ENCODE measurements at places on chromosomes 7 and 10. TPM values are rescaled to one million over a fixed set of nuclear protein-coding genes. Genes with fewer than 3 reads are reported as not detected.
A peak's percentile ranks its signal among the peaks of the same experiment; 100 is the strongest.

Gene C10orf62
- not detected for total RNA-seq

Gene IKZF1
- total RNA-seq = 108 TPM

Gene AFAP1L2
- 9.1 TPM for total RNA-seq

Gene FAM25G
- total RNA-seq = not detected

Gene TAC1
- total RNA-seq = not detected

Gene MACROH2A2
- total RNA-seq = 11.0 TPM

Gene DNA2
- 6.3 TPM for total RNA-seq

Gene HTR5A
- not detected for total RNA-seq

Gene TLX1
- total RNA-seq = 4.8 TPM

Gene ATOH7
- total RNA-seq = not detected

Gene MACC1
- 69.0 TPM for total RNA-seq

DNA sequence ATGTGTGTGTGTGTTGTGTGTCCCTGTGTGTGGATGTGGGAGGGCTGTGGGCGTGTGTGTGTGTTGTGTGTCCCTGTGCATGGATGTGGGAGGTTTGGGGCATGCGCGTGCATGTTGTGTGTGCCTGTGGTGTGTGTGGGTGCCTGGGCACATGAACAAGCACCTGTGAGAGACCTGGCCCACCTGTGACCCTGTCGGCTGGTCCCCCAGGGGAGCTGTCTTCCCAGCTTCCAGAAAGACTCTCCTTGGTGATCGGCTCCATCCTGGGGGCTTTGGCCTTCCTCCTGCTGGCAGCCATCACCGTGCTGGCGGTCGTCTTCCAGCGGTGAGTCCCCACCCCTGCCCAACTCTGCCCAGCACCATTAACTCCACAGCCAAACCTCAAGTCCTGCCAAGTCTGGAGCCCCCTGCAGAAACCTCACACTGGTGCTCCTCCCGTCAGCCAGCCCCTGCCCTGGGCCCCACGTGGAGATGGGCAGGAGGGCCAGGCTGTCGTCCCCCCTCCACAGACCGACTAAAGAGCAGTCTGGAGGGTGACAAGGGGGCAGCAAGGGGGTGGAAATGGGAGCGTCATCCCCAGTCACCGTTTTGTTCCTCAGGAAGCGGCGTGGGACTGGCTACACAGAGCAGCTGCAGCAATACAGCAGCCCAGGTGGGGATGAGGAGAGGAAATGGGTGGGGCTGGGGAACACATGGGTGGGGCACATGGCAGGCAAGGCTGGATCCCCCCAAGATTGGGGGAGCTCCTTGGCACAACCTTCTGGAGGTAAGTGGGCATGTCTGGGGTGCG lies 12.7 kb downstream of the EPHB6 start:
- H3K27me3 ChIP-seq = no peaks in the 10 kb centered on the region
- H3K4me3 ChIP-seq = no peak overlapping the region
- H3K27ac ChIP-seq = no peak overlapping the region
- H3K4me1 ChIP-seq = no peaks in the 10 kb centered on the region

GRCh38 chr7:135718794-135719437 lies 9.1 kb downstream of the SLC13A4 start:
- H3K4me1 ChIP-seq = no peaks in the 10 kb centered on the region
- peak; percentile 26 for DNase-seq
- H3K27ac ChIP-seq = no peak overlapping the region
- H3K36me3 ChIP-seq = no peaks in the 10 kb centered on the region

- H3K4me1 ChIP-seq = no peaks in the 10 kb centered on the region
- H3K27me3 ChIP-seq = no peaks in the 10 kb centered on the region
- H3K27ac ChIP-seq = no peak overlapping the region
- no peak for DNase-seq
Measured at GRCh38 chr7:4270268-4270667, 411.8 kb upstream of the FOXK1 start.

DNA sequence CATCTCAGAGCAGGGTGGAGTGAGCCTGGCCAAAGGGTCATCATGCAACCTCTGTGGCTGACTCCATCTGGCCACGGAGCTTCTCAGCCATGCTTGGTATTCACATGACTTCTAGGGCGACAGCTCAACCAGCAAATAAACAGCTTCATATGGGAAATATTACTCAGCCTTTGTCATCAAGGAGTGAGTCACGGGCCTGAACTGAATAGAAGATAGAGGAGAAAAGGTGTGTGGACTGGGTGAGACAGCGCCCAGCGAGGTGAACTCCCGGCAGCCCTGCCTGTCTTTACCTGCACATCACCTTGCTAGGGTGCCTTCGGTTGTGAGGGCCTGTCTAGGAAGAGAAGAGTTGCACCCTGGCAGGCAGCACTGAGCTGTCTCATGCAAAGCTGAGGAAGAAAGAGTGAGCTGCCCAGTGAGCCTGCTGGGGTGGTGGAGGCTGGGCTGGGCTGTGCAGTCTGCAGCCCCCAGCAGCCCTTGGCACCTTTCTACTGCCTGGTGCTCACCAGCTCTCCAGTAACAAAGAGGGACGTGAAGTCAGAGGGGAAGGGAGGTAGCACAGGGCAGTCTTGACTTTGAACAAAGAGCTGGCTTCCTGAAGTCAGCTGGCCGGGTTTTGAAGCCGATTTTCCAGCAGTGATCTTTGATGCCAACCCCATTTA lies 114.2 kb downstream of the EGFR start:
- no peak overlapping the region for H3K4me3 ChIP-seq
- H3K27ac ChIP-seq = peak overlapping the region; percentile 77
- peak; percentile 85 for DNase-seq
- no peaks in the 10 kb centered on the region for H3K27me3 ChIP-seq

GRCh38 chr7:50781381-50782293 lies 1.1 kb downstream of the GRB10 start:
- no peaks in the 10 kb centered on the region for H3K4me1 ChIP-seq
- no peak for DNase-seq
- H3K27ac ChIP-seq = no peak overlapping the region
- H3K36me3 ChIP-seq = no peaks in the 10 kb centered on the region
- no peak overlapping the region for H3K4me3 ChIP-seq

- H3K4me1 ChIP-seq = peaks cover 14% of the 10 kb centered on the region
- H3K36me3 ChIP-seq = no peaks in the 10 kb centered on the region
- H3K27me3 ChIP-seq = no peaks in the 10 kb centered on the region
- H3K4me3 ChIP-seq = no peak overlapping the region
- no peak for DNase-seq
Measured at GRCh38 chr10:96049340-96049739, 6.0 kb downstream of the CCNJ start.

- no peaks in the 10 kb centered on the region for H3K27me3 ChIP-seq
- H3K4me1 ChIP-seq = no peaks in the 10 kb centered on the region
- no peaks in the 10 kb centered on the region for H3K36me3 ChIP-seq
- no peak overlapping the region for H3K4me3 ChIP-seq
- peak; percentile 19 for DNase-seq
Measured at GRCh38 chr7:159086301-159086925, 58.3 kb downstream of the VIPR2 start.

DNA sequence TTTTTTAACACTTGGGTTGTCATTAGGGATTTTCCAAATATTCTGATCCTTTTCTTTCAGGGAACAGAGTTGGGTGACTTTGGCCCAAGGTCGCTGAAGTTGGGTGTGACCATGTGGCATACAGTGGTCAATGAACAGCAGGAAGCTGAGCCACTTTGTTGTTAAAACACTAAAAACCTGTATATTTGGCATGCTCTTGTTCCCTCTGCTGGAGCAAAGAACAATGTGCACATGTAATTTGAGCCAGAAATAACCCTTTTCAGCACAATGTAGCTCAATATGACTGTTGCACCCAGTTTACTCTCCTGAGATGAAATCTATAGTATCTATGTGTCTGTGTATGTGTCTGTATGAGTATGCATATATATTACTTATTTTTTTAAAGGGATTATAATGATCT lies 74.9 kb downstream of the ADCYAP1R1 start:
- H3K4me3 ChIP-seq = no peak overlapping the region
- H3K36me3 ChIP-seq = no peaks in the 10 kb centered on the region
- DNase-seq = no peak
- H3K4me1 ChIP-seq = no peaks in the 10 kb centered on the region
- H3K27ac ChIP-seq = no peak overlapping the region

- no peaks in the 10 kb centered on the region for H3K4me1 ChIP-seq
- H3K27ac ChIP-seq = no peak overlapping the region
- no peaks in the 10 kb centered on the region for H3K36me3 ChIP-seq
- no peaks in the 10 kb centered on the region for H3K27me3 ChIP-seq
- DNase-seq = no peak
Measured at GRCh38 chr7:24701261-24702235, 55.7 kb downstream of the GSDME start.

DNA sequence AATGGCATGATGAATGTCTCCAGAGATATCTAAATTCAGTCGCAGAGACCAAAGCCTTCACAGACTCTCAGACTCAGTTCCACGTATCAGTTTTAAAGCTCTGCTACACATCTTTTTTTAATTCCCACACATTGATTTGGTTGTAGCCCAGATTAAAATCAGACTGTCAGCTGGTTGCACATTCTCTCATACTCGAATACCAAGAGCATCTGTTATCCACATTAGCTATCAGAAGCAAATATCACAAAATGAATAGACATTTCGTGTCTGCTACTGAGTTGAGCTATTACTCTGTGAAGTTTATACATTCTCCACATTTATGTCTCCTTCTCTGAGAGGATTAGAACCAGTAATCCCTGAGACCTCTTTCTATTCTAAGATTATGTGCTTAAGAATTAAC lies 229.2 kb downstream of the GPAM start:
- H3K4me3 ChIP-seq = no peak overlapping the region
- no peak overlapping the region for H3K27ac ChIP-seq
- H3K27me3 ChIP-seq = no peaks in the 10 kb centered on the region
- DNase-seq = no peak
- H3K36me3 ChIP-seq = no peaks in the 10 kb centered on the region
- no peaks in the 10 kb centered on the region for H3K4me1 ChIP-seq

GRCh38 chr7:90965211-90965610 lies 299.0 kb upstream of the FZD1 start:
- H3K27ac ChIP-seq = no peak overlapping the region
- no peak overlapping the region for H3K4me3 ChIP-seq
- H3K27me3 ChIP-seq = no peaks in the 10 kb centered on the region
- H3K36me3 ChIP-seq = no peaks in the 10 kb centered on the region
- no peaks in the 10 kb centered on the region for H3K4me1 ChIP-seq

- no peaks in the 10 kb centered on the region for H3K27me3 ChIP-seq
- H3K36me3 ChIP-seq = no peaks in the 10 kb centered on the region
Measured at GRCh38 chr10:13758312-13758711, 171.5 kb downstream of the PRPF18 start.

- no peaks in the 10 kb centered on the region for H3K4me1 ChIP-seq
- no peak overlapping the region for H3K4me3 ChIP-seq
- DNase-seq = no peak
Measured at GRCh38 chr10:115706488-115707076, 566.4 kb downstream of the GFRA1 start.

DNA sequence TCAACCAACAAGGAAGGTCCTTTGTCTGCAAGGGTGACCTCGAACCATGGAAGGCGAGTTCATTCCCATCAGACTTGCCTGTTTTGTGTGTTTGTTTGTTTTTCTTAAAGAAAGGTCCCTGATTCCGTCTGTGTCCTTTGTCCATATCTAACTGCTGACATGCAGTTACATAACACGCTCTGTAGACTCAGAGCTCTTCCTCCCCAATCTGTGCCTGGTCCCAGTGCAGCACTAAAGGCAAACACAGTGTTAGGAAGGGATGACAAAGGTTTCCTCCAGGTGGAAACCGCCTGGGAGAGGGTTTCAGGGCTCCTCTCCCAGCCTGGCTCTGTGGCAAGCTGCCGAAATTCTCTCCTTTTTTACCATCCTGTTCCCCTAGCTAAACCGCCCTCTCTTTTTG lies 13.4 kb downstream of the JCAD start:
- no peak overlapping the region for H3K4me3 ChIP-seq
- no peak overlapping the region for H3K27ac ChIP-seq
- H3K27me3 ChIP-seq = no peaks in the 10 kb centered on the region

DNA sequence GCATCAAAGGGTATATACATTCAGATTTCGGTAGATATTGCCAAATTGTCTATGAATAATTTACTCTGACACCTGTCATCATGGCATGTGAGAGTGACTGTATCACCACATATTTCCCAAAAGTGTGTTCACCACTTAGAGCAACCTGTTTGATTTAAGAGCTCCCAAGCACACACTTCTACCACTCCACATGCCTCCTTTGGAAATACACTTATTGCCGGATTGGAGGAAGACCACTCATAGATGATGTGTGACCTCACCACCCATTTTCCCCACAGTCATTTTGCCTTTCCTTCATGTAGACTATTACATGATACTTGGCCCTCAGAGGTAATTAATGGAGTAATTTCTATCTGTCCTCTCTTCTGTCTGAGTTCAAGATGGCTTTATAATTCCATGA lies 75.5 kb downstream of the SLC16A9 start:
- no peaks in the 10 kb centered on the region for H3K4me1 ChIP-seq
- no peaks in the 10 kb centered on the region for H3K27me3 ChIP-seq
- no peak overlapping the region for H3K4me3 ChIP-seq
- DNase-seq = no peak
- no peaks in the 10 kb centered on the region for H3K36me3 ChIP-seq

DNA sequence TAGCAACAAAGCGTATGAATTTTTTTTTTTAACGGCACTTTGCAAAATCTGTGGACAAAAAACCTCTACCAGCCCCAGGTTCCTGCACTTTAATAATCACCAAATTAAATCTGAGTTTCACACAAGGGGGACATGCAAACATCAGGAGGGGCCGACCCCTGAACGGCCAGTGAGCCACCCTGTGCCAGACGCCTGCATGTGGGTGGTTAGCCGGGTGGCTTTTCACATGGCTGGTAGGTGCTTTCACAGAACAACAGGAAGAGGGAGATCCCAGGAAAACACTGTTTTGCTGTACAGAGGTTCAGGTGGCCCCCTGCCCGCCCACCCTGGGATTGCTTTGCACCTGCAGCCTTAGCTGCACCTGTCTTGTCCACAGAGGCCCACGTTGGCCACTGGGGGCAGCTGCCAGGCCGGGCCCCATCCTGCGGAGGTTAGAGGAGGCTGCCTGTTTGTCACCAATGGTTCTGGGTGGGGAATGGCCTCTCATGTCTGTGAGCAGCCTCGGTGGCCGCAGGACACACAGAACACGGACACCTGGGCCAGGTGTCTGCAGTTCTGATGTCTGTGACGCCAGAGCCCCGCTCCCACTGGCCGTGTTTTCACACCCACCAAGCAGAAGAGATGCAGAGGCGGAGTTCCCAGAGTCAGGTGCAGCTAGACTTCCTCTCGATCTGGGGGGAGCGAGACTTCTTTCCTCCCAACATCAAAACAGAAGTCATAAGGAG lies 107.7 kb downstream of the FAM53B start:
- DNase-seq = no peak
- H3K27ac ChIP-seq = peak overlapping the region; percentile 75
- H3K27me3 ChIP-seq = no peaks in the 10 kb centered on the region
- no peak overlapping the region for H3K4me3 ChIP-seq
- no peaks in the 10 kb centered on the region for H3K36me3 ChIP-seq

GRCh38 chr10:28505359-28505959 lies 27.5 kb upstream of the WAC start:
- H3K4me3 ChIP-seq = no peak overlapping the region
- no peaks in the 10 kb centered on the region for H3K4me1 ChIP-seq
- H3K27me3 ChIP-seq = no peaks in the 10 kb centered on the region
- no peaks in the 10 kb centered on the region for H3K36me3 ChIP-seq
- DNase-seq = no peak
- H3K27ac ChIP-seq = no peak overlapping the region

- DNase-seq = no peak
- no peaks in the 10 kb centered on the region for H3K4me1 ChIP-seq
- peak overlapping the region; percentile 69 for H3K27ac ChIP-seq
- no peaks in the 10 kb centered on the region for H3K27me3 ChIP-seq
Measured at GRCh38 chr7:86949052-86949778, 110.2 kb downstream of the ELAPOR2 start.

Measured in Peyer's patch (tissue), 4 donors.